ENCODE measurements at places on chromosomes 13 and 19.
A peak's percentile ranks its signal among the peaks of the same experiment; 100 is the strongest.

GRCh38 chr13:30453727-30454126 is 12.0 kb downstream of the HMGB1 start:
- no peak for DNase-seq

GRCh38 chr13:36432106-36432544 is at the start of gene CCNA1:
Gene CCNA1 (plus strand): TSS chr13:36432495. CDS start chr13:36433057, 562 bp downstream.
- no peak for DNase-seq

- DNase-seq = peak; percentile 80
Observed at GRCh38 chr19:5048091-5048726, 79.3 kb downstream of the KDM4B start.

- peak; percentile 65 for DNase-seq
Observed at GRCh38 chr19:12801466-12802266, at the start of the genes PRDX2 and THSD8. Gene PRDX2 (minus strand): TSS chr19:12801800. CDS start chr19:12801261, 539 bp downstream. Gene THSD8 (plus strand): TSS chr19:12802069. CDS start chr19:12802072, 3 bp downstream.
